HAP-1 (cell line): ENCODE measurements at places on chromosomes 11 and 22.

- DNase-seq = no peak
These were observed 52.4 kb upstream of the RBFOX2 start for GRCh38 chr22:36081023-36081431.

DNA sequence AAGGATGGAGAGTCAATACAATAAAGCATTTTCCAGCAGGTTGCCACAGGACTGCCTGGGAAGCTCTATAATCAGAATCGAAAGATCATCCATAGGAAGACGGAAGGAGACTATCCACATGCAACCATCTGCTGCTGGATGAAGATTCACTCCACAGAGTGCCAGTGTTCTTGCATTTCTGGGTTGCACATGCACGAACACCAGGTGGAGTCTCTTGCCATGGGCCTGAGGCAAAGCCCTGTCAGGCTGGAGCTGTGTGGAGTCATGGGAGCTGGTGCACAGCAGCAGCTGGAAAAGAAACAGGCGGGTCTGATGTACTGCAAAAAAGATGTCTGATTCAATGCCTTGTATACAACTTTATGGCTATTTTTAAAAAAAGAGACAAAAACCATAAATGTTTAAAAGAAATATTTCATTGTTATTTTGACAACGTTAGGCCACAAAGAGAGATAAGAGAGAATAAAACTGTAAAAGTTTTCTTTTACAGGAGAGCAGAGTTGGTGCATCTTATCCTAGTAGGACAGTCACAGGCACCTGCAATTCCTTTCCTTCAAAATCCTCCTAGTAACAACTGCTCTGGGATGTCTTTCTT is 12.9 kb upstream of the FAT3 start:
- DNase-seq = peak; percentile 29

GRCh38 chr11:72234514-72234830 is 9.5 kb downstream of the PHOX2A start:
- no peak for DNase-seq

- DNase-seq = no peak
These were observed 40.7 kb downstream of the CD6 start for GRCh38 chr11:61011950-61012736.

DNA sequence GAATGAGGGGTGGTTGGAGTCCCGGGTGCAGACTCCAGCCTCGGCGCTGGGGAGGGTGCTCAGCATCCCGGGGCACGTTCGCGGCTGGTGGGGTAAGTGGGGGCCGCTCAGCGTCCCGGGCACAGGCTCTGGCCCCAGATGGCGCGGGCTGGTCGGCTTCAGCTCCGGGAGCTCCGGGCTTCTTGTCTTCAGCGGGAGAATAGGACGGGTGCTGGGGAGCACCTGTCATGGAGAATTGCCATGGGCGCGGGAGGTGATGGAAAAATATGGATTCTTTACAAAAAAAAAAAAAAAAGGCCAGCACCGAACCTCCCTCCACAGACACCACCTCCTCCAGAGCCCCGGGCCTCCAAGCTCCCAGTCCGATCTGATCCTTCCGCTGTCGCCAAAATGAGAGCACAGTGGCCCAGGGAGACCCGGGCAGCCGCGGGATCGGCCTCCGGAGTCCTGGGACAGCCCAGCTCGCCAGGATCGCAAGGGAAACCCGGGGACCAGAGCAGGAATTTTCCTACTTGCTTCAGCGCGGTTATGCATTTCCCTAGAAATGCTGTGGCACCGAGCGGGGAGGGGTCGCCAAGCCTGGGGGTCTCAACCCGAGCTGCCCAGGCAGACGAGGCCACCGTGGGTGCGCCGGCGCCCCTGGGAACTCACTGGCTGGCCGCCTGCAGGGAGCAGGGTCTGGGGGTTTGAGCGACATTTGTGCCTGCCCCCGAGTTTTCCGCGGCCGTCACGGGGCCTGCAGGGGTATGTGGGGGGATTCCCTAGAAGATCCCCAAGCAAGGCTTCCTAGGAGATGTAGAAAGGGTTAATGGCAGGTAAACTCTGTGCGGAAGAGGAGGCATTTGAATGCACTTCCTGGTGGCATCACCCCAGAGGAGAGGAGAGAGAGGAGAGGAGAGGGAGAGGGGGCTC is 1336.9 kb downstream of the BRD1 start:
- DNase-seq = no peak

DNA sequence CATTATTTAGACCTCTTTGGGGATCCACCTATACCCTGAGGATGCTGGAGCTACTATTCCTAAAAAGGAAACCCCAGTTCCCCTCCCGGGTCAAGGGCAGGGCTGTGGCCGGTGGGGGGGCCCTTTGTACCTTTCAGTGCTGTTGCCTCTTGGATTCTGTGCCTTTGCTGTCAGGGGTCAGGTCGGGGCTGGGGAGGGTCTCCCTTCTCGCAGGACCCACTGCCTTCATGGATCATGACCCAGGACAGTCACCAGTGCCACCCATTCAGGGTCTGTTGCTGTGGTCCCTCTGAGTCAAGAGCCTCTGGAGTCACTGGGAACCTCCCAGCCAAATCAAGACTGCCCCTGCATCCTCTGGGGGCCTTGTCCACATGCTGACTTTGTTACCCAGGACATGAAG is 78.1 kb upstream of the CCND1 start:
- no peak for DNase-seq

GRCh38 chr11:112345706-112346105 is 85.0 kb upstream of the PLET1 start:
- no peak for DNase-seq

- no peak for DNase-seq
These were observed 72.1 kb upstream of the KCNQ1OT1 start for GRCh38 chr11:2771758-2772466.

DNA sequence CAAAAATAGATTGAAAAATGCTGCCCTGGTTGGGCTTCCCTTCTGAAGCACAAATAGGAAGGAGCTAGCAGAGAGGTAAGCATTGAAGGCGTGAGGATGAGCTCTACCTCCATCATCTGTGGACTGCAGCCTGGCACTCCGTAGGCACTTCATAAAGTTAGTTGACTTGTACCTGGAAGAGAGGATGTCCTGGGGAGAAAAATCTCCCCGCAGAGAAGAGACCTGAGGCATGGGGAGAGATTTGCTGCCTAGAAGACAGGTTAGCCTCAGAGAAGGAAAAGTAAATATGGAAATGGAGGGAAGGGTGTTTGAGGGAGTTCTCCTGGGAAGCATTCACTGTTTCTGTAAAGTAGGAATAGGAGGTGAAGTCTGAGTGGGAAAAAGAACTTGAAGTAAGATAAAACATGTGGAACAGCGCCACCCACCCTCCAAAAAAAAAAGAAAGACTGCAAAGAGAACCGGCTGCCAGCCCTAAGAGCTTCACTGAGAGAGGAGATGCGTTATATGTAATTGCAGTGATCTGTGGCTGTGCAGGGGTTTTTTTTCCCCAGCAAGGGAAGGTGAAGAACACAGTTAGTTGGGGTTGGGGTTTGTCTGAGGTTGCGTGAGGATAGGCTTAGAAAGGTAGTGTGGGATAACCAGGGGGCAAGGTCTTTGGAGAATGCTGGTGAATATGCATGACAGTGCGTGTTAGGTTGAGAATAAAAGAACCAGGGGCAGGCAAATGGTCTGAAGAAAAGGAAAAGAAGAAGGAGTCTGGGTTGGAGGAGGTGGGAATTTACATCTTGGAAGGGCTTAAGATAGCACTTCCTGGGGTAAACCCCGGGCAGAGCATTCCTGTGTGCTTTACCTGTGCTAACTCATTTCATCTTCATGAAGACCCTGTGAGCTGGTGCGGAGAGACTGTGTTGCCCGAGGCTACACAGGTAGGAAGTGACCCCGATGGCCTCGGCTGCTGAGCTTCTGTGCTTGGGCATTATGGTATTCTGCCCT is 16.0 kb downstream of the TNRC6B start:
- DNase-seq = peak; percentile 38
